ENCODE measurements at places on chromosomes 7 and 10.

DNA sequence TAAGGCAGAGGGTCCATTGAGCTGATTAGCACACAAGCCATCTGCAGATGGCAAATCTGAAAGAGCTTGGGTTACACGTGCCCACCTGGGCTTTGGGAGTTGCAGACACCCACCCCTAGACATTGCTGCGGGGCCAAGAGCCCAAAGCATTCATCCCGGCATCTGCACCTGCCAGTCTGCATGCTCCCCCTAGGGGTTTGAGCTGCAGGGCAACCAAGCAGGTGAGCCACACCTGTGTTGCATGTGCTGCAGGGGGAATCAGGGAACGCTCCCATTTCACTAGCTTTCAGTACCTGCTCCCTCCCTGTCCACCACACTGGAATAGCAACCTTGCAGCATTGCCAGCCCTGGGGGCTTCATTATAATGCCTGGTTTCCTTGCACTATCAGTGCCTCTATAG, 21.1 kb downstream of the C7orf33 start:
- DNase-seq = no peak

GRCh38 chr7:140262242-140262903, 85.6 kb upstream of the KDM7A start:
- DNase-seq = no peak

- peak; percentile 90 for DNase-seq
Observed at GRCh38 chr7:94313926-94314325, 80.8 kb upstream of the COL1A2 start.

- peak; percentile 32 for DNase-seq
Observed at GRCh38 chr7:131106681-131107336, 220.9 kb upstream of the MKLN1 start.

- no peak for DNase-seq
Observed at GRCh38 chr10:121108051-121108450, 256.9 kb downstream of the WDR11 start.

DNA sequence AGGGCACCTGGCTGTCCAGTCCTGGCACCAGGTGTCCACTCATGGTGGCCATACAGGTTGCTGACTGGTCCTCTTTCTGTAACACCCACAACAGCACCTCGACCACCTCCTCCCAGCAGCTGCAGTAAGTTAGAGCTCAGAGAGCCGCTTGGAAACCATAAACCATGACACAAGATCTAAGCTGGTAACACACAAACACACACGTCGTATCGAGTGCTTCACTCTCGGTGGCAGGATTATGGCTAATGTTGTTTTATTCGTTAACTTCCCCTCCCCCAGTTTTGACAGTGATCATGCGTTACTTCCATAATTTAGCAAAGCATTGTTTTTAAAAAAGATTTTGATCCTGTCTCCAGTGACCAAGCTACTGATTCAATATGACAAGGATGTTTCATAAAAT, 59.7 kb downstream of the CAMK2B start:
- no peak for DNase-seq

GRCh38 chr7:27046854-27047549, 48.8 kb downstream of the HOXA1 start:
- peak; percentile 55 for DNase-seq

Measured in fibroblast of skin of right biceps (primary cell).